H9 (cell line): ENCODE measurements at places on chromosomes 2 and 18.

DNA sequence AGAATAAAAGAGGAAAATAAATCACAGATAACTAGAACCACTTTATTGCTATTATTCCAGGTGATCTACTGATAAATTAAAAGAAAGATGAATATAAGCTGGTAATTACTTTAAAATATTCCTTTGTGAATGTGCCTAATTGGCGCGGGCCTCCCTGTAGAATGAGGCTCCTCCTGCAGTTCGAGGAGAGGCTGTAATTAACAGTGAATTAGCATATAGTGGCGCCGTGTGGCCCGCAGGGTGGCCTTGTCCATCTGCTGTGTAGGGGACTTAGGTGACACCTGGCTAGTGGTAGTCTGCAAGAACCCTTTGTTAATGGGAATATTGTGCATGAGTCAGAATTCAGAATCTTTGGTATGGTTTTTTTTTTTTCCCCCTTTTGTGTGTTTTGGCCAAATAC is 119.8 kb downstream of the AGAP1 start:
- H3K36me3 ChIP-seq, result no peaks in the 10 kb centered on the region
- no peaks in the 10 kb centered on the region; the same call in 1 of the 2 replicates for H3K4me1 ChIP-seq
- H3K27me3 ChIP-seq, result no peaks in the 10 kb centered on the region
- no peak for DNase-seq

DNA sequence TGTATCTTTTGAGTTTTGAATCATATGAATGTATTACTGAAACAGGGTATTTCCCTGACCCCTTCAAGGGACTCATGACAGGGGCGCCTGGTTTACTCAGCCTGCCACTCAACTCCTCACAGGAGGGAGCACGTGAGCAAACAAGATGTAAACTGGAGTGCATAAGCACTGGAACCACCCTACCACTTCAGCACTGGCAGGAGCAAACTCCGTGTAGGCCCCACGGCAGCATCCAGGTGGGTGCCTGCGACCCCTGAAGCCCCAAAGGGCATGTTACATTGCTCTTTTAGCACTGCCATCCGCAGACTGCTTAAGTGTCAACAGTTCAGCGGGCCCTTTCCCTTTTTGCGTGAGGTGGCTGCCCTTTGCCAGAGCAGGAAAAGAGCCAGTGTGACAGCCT is 8.2 kb upstream of the DAPL1 start:
- no peak overlapping the region for H3K4me3 ChIP-seq
- H3K36me3 ChIP-seq, result no peaks in the 10 kb centered on the region
- H3K27ac ChIP-seq, result no peak overlapping the region
- H3K27me3 ChIP-seq, result no peaks in the 10 kb centered on the region
- no peaks in the 10 kb centered on the region for H3K4me1 ChIP-seq

GRCh38 chr2:119407430-119408220 is 24.0 kb upstream of the TMEM37 start:
- 0 out of 2 replicates have a peak, but pooled peaks cover 4% of the 10 kb centered on the region for H3K36me3 ChIP-seq
- no peaks in the 10 kb centered on the region; the same call in 1 of the 2 replicates for H3K4me1 ChIP-seq
- no peak overlapping the region; the same call in 2 of the 3 replicates for H3K4me3 ChIP-seq
- DNase-seq, result peak; percentile 59

GRCh38 chr2:175430236-175430635 is 248.7 kb upstream of the ATP5MC3 start:
- peaks cover 2% of the 10 kb centered on the region; the same call in 2 of the 3 replicates for H3K36me3 ChIP-seq
- DNase-seq, result no peak
- no peak overlapping the region for H3K27ac ChIP-seq
- no peaks in the 10 kb centered on the region; the same call in 1 of the 2 replicates for H3K4me1 ChIP-seq
- no peak overlapping the region for H3K4me3 ChIP-seq

DNA sequence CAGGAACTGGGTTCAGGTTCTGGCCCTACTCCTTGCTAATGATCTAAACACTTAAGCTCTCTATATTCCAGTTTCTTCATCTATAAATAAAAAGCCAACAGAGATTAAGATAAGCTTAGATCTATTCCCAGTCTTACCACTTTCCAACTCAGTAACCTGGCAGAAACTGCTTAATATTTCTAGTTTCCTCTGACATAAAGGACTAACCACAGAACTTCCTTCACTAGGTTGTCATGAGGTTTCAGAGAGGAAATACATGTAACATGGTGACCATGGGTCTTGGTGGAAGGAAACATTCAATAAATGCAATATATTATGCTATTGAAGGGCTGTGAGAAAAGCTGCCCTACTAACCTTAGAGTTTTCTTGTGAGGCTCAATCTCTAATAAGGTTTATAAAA is 114.4 kb upstream of the PDE1A start:
- H3K4me1 ChIP-seq, result no peaks in the 10 kb centered on the region
- no peak overlapping the region for H3K27ac ChIP-seq
- no peaks in the 10 kb centered on the region for H3K36me3 ChIP-seq

DNA sequence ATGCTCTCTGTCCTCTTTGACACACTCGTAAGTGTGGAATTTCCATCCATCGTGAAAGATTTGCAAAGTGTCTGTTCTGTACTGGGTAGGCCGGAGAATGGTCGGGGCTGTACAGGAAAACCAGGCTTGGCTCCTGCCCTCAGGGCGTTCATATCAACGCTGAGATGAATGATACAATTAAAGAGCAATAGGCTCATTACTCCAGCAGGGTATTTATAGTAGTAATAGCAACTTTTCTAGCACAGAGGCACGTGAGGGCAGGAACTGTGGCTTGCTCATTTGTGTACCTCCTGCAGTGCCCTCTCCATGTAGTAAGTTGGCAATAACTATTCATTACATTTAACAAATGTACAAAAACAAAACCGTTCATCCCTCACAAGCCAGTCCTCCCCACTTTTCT is 5.3 kb upstream of the NCK2 start:
- DNase-seq, result no peak
- H3K4me1 ChIP-seq, result peaks cover 6% of the 10 kb centered on the region; the same call in 1 of the 2 replicates
- no peaks in the 10 kb centered on the region for H3K27me3 ChIP-seq
- H3K36me3 ChIP-seq, result no peaks in the 10 kb centered on the region

- H3K27me3 ChIP-seq, result no peaks in the 10 kb centered on the region
- no peak overlapping the region for H3K27ac ChIP-seq
- no peak overlapping the region for H3K4me3 ChIP-seq
- no peaks in the 10 kb centered on the region for H3K36me3 ChIP-seq
- no peaks in the 10 kb centered on the region for H3K4me1 ChIP-seq
Measured at GRCh38 chr2:149167001-149167780, 128.7 kb downstream of the LYPD6B start.

DNA sequence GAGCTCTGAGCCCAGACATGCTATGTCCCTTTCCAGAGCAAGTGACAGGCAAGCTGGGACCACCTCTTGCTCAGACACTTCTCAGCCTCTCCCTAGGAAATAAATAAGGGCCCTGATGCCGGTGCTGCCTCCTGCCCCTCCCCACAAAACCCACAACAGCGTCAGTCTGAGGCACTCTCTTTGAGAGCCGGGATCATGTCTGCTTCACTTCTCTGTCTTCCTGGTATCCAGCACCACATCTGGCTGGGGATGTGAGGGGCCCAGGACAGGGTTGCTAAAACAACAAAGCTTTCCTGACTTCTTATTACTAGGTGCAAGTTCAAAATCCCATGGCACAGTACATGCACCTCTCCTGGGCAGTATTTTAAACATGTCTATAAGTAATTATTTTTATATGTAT is 103.9 kb upstream of the GLI2 start:
- H3K4me1 ChIP-seq, result no peaks in the 10 kb centered on the region
- no peak for DNase-seq
- H3K4me3 ChIP-seq, result no peak overlapping the region
- no peak overlapping the region for H3K27ac ChIP-seq
- H3K27me3 ChIP-seq, result no peaks in the 10 kb centered on the region; the same call in 1 of the 2 replicates

GRCh38 chr2:212894026-212894425 is 257.4 kb downstream of the IKZF2 start:
- H3K27me3 ChIP-seq, result no peaks in the 10 kb centered on the region
- no peaks in the 10 kb centered on the region for H3K36me3 ChIP-seq
- H3K4me3 ChIP-seq, result no peak overlapping the region
- no peaks in the 10 kb centered on the region for H3K4me1 ChIP-seq
- H3K27ac ChIP-seq, result no peak overlapping the region

DNA sequence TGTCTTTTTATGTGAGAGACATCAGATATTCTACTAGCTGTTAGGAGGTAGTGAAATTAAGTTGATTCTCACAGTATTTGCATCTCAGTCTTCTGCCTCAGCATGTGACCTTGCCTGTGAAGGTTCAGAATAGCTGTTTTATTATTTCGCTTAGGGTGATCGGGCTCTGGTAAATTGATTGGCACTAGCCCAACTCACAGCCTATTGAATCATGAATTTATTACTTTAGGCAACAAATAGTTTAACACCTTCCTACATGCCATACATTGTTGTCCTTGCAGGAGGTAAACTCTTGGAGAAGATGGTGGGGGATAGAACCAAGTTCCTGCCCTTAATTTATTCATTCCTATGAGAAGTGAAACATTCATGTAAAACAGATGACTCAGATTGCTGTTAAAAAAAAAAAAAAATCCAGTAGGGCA is 101.9 kb downstream of the GPD2 start:
- no peak overlapping the region for H3K27ac ChIP-seq
- no peaks in the 10 kb centered on the region for H3K27me3 ChIP-seq
- H3K4me1 ChIP-seq, result peaks cover 2% of the 10 kb centered on the region; the same call in 1 of the 2 replicates

GRCh38 chr2:136031711-136032110 is 46.3 kb upstream of the DARS1 start:
- H3K4me3 ChIP-seq, result no peak overlapping the region
- no peaks in the 10 kb centered on the region; the same call in 1 of the 2 replicates for H3K4me1 ChIP-seq
- H3K27me3 ChIP-seq, result no peaks in the 10 kb centered on the region
- H3K36me3 ChIP-seq, result no peaks in the 10 kb centered on the region
- no peak overlapping the region for H3K27ac ChIP-seq

GRCh38 chr2:127348426-127349000 is 39.3 kb downstream of the MAP3K2 start:
- DNase-seq, result no peak
- H3K27me3 ChIP-seq, result no peaks in the 10 kb centered on the region
- peaks cover 5% of the 10 kb centered on the region; the same call in 2 of the 3 replicates for H3K36me3 ChIP-seq
- H3K4me1 ChIP-seq, result no peaks in the 10 kb centered on the region
- H3K27ac ChIP-seq, result no peak overlapping the region
- no peak overlapping the region for H3K4me3 ChIP-seq

GRCh38 chr18:56676639-56677038 is 25.5 kb downstream of the WDR7 start:
- H3K4me3 ChIP-seq, result no peak overlapping the region
- no peak for DNase-seq
- H3K27ac ChIP-seq, result no peak overlapping the region
- H3K4me1 ChIP-seq, result no peaks in the 10 kb centered on the region

DNA sequence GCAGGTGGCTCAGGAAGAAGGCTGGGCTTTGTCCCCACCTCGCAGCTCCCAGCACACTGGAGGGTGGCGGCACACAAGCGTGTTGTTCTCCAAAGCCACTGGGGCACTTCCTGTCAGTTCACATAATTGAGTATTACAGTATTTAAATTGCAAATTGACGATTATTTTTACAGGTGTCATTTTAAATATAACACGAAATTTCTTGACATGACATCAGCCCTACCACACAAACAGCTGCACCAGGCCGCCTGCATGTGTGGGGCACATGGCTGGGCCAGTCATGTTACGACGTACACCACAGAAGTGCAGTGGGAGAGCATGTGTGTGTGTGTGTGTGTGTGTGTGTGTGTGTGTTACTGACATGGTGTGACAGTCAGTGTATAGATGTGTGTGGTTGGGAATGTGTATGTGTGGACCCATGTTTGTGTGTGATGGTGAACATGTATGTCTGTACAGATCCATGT is 155.6 kb downstream of the TTC32 start:
- no peaks in the 10 kb centered on the region for H3K4me1 ChIP-seq
- no peaks in the 10 kb centered on the region for H3K27me3 ChIP-seq
- no peak for DNase-seq
- no peaks in the 10 kb centered on the region for H3K36me3 ChIP-seq
- H3K27ac ChIP-seq, result no peak overlapping the region

- no peak overlapping the region for H3K4me3 ChIP-seq
- peaks cover 11% of the 10 kb centered on the region for H3K36me3 ChIP-seq
- H3K27ac ChIP-seq, result no peak overlapping the region
Measured at GRCh38 chr2:144718376-144718775, 198.5 kb upstream of the ZEB2 start.

DNA sequence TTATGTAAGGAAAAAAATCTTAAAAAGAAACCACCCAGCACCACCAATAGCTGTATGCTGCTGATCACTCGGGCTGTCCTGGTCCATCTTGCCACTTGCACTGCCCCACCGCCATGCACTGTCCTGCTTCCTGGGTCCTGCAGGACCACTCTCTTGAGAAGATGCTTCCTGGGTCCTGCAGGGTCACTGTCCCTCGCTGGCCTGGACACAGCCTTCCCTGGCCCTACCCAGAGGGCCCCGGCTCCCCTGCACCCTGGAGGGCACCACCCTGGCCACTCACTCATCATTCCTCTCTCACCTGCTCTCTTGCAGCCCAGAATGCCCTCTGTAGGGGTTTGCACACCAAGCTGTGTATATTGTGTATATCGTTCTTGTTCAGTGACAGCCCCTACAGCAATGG is 2.4 kb upstream of the OTOS start:
- no peaks in the 10 kb centered on the region; the same call in 1 of the 2 replicates for H3K4me1 ChIP-seq
- no peak overlapping the region for H3K4me3 ChIP-seq
- no peak for DNase-seq
- no peaks in the 10 kb centered on the region for H3K27me3 ChIP-seq

- DNase-seq, result no peak
- no peaks in the 10 kb centered on the region for H3K36me3 ChIP-seq
- no peak overlapping the region for H3K27ac ChIP-seq
- no peak overlapping the region for H3K4me3 ChIP-seq
- H3K4me1 ChIP-seq, result no peaks in the 10 kb centered on the region
Measured at GRCh38 chr2:54164106-54164505, 48.7 kb downstream of the ACYP2 start.

GRCh38 chr2:135132314-135132713 is 80.2 kb downstream of the RAB3GAP1 start:
- DNase-seq, result no peak
- no peak overlapping the region for H3K27ac ChIP-seq
- H3K36me3 ChIP-seq, result peaks cover 18% of the 10 kb centered on the region; the same call in 2 of the 3 replicates
- no peaks in the 10 kb centered on the region for H3K4me1 ChIP-seq

DNA sequence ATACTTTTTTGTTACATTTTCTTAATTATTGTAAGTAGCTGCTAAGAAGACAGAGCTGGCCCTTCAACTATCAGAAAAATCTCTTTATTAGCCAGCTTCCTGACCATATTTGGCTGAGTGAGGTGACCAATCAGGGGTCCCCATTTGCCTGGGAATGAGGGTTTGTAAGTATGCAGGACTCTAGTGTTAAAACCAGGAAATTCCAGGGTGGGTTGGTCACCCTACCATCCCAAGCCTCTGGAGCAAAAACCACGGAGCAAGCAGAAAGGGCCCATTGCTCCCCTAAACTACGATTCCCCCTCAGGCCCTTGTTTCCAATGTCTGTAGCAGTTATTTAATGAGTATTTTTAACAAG is 165.6 kb upstream of the NCKAP5 start:
- no peaks in the 10 kb centered on the region for H3K36me3 ChIP-seq
- DNase-seq, result no peak
- H3K4me3 ChIP-seq, result no peak overlapping the region
- no peaks in the 10 kb centered on the region for H3K27me3 ChIP-seq
- H3K4me1 ChIP-seq, result no peaks in the 10 kb centered on the region; the same call in none of the 2 replicates
- H3K27ac ChIP-seq, result no peak overlapping the region

GRCh38 chr18:10470429-10470828 is 16.0 kb downstream of the APCDD1 start:
- peaks cover 3% of the 10 kb centered on the region; the same call in 1 of the 2 replicates for H3K27me3 ChIP-seq
- no peak for DNase-seq
- no peak overlapping the region for H3K27ac ChIP-seq
- no peaks in the 10 kb centered on the region for H3K36me3 ChIP-seq
